ENCODE measurements at places on chromosomes 6 and 20.

GRCh38 chr6:41706876-41707564 lies 28.4 kb downstream of the TFEB start:
- DNase-seq: no peak

DNA sequence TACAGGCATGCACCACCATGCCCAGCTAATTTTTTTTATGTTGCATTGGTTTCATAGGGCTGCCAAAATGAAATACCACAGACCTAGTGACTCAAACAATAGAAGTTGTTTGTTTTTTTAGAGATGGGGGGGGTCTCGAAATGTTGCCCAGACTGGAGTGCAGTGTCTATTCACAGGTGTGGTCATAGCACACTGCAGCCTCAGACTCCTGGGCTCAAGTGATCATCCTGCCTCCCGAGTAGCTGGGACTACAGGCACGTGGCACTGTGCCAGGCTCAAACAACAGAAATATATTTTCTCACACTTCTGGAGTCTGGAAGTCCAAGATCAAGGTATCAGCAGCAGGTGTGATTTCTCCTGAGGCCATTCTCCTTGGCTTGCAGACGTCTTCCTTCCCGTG lies 6.6 kb upstream of the SLC16A10 start:
- DNase-seq: no peak

GRCh38 chr20:39165099-39165498 lies 203.0 kb downstream of the DHX35 start:
- DNase-seq: no peak

GRCh38 chr6:40848038-40848437 lies 191.0 kb downstream of the UNC5CL start:
- no peak for DNase-seq

DNA sequence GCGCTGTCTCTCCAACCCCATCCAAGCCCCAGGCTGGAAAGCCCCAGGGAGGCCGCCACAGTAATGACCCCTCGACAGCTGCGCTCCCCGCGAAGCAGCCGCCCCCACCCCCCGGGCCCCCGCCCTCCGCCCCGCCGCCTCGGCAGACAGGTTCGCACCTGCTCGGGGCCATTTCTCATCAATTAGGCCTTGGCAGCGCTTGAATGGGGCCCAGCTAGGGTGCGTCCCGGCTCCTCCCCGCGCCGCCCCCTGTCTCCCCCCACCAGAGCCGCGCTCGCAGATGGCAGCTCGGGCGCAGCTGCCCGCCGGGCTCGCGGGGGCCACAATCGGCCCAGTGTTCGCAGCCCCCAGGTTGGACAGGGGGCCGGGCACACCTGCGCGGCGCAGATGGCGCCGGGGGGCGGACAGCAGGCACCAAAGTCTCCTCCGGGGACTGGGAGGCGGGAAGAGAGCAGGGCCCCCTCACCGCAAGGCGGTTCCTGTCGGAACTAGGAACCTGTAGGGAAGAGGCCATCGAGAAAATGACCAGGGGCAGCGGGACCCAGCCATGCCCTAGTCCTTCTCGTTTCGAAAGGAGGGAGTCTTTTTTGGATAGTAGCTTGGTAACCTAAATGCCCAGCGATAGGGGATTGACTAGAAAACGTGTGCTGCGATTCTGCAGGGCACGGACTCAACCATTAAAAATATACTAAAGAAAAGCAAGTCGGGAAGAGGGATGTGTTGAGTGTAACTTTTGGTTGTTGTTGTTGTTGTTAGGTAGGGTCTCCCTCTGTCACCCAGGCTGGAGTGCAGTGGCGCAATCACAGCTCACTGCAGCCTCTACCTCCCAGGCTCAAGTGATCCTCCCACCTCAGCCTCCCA lies 83.2 kb upstream of the EYA2 start:
- DNase-seq: no peak

GRCh38 chr6:139381216-139381865 lies 6.9 kb upstream of the CITED2 start:
- no peak for DNase-seq

DNA sequence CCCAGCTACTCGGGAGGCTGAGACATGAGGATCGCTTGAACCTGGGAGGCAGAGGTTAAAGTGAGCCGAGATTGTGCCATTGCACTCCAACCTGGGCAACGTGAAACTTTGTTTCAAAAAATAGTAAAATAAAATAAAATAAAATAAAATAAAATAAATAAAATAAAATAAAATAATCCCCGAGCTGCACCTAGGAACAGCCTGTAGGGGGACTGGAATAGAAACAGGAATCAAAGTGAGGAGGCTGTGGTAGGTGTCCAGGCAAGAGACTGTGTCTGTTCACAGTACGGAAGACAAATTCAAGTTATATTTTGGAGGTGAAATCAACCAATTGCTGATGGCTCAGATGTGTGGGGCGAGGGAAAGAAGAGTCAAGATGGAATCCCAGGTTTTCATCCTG lies 86.2 kb downstream of the KCNB1 start:
- DNase-seq: no peak

- no peak for DNase-seq
Observed at GRCh38 chr6:148289153-148289552, 53.5 kb upstream of the SASH1 start.

- no peak for DNase-seq
Observed at GRCh38 chr6:134007077-134007476, 45.3 kb downstream of the SLC2A12 start.

GRCh38 chr6:28407401-28407800 lies 7.9 kb upstream of the ZSCAN12 start:
- no peak for DNase-seq

- no peak for DNase-seq
Observed at GRCh38 chr20:4060856-4061695, 45.7 kb upstream of the RNF24 start.

- no peak for DNase-seq
Observed at GRCh38 chr20:11060423-11061185, 386.8 kb upstream of the JAG1 start.

GRCh38 chr6:120405947-120406346 lies 928.3 kb downstream of the TBC1D32 start:
- no peak for DNase-seq

DNA sequence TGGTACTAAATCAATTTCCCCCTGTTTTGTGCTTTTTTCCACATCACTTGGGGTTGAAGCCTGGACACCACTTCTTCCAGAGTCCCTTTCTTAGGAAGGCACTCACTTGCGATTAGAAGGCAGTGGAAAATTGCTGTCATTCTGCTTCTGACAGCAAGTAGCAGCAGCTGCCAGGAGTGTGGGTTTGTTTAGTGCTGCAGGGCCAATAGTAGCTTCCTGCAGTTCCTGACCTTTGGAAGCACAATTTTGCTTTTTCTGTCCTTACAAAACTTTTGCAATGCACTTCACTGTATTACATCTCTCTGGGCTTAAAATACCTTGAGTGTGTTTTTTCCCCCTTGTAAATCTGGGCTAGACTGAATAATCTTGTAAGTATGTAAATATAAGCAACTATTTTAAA lies 12.5 kb upstream of the HLA-DRA start:
- DNase-seq: no peak

DNA sequence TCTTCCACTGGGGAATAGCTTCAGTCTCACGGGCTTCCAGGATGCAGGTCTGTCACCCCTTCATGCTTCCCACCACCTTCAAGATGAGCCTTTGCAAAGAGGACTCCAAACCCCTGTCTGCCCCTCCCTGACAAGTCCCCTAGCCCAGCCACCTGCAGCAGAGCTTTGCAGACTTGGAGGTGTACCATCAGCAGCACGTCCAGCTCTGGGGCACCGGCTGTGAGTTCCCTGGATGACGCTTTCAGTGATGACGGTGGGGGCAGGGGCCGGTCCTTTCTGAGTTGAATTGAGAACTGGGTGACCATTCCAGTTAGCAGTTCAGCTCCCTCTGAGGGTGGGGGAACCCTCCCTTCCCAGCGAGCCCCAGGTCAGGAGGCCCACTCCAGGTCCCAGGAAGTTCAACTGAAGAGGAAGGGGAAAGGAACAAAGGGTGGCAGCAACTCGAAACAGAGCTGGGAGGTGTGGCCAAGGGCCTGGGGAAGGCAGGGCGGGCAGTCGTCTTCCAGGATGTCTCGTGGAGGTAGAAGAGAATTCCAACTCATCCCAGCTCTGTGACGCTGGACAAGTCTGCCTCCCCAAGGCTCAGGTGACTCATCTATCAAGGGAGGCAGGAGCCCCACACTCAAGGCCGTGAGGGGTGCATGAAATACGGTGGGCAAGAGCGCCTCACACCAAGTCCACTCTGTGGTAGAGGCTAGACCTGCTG lies 86.0 kb downstream of the PTPN1 start:
- DNase-seq: no peak

DNA sequence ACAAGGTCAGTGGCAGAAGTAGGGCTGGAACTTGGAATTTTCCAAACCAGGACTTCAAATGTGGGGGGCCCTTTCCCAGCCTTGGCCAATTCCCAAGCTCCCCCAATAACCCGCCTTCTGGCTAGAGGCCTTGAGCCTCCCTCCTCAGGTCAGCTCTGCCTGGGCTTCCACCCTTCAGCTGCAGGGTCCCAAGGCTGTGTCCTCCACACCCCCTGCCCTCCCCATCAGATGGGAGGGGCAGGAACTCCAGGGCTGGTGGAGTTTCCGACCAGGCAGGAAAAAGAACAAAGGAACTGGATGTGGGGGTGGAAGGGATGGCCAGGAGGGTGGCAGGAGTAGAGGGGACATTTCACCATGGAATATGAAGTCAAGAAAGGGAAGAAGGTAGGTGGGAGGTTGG lies at the start of gene CCM2L:
CCM2L (plus strand) TSS at position 338 of the 400 bp plus-strand sequence; CDS start at position 355, 17 bp downstream.
- DNase-seq: no peak

DNA sequence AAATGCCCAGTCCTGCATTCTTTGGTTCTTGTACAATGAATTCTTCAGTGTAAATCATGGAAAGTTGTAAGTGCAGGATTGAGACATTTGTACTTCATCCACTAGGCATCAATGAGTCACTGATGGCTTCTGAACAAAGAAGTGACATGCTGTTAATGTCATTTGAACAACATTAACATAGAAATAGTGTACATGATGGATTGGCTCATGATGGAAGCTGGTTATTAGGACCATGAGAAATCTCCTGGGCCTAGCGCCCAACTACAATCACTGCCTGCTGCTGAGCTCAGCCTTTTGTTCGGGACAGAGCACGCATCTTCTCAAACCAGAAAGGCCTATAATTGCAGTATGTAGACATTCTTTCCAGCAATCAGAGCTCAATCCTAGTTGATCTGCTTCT lies 316.8 kb upstream of the TSHZ2 start:
- no peak for DNase-seq

- DNase-seq: no peak
Observed at GRCh38 chr6:19860235-19860877, 23.2 kb downstream of the ID4 start.

DNA sequence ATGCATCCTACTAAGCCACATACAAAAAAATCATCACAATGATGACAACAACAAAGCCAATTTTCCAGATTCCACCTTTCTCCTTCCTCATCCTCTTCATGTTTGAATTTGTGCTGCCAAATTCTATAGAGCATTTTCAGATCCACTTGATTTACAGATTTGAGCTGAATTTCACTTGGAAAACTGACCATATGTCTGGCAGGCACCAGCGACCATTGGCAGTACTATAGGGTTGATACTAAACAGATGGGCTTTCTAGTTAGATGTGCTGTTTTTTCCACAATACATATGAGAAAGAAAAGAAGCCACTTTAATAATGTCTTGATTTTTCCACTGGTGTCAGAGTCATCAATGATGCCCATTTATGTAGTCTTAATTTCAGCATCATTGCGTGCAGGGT lies 127.0 kb downstream of the PHACTR3 start:
- DNase-seq: no peak
